NAMALWA (cell line): ENCODE measurements at places on chromosomes 12 and 14.

- DNase-seq: peak; percentile 76
These were observed 57.9 kb upstream of the FICD start for GRCh38 chr12:108457006-108457733.

DNA sequence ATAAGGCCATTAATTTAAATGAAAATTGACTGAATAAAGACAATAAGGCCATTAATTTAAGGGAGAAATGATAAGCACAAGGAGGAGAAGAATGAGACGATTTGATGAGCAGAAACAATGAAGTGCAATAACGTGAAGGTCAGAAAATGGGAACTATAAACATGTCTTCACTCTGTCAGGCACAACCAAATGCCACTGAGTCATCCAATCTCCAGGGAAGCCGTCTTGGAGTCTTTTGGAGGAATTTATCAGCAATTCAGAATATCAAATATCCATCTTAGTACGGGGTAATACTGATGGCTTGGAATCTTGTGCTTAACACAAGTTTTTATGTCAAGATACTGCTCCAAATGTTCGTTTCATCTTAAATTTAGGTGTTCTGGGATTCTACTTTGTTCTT, 159.9 kb downstream of the CAPZA3 start:
- no peak for DNase-seq

- no peak for DNase-seq
These were observed 42.0 kb downstream of the CNTN1 start for GRCh38 chr12:40734276-40734675.

GRCh38 chr12:49797449-49797776, 30.8 kb downstream of the NCKAP5L start:
- DNase-seq: no peak
